ENCODE measurements at places on chromosomes 2 and 18.

DNA sequence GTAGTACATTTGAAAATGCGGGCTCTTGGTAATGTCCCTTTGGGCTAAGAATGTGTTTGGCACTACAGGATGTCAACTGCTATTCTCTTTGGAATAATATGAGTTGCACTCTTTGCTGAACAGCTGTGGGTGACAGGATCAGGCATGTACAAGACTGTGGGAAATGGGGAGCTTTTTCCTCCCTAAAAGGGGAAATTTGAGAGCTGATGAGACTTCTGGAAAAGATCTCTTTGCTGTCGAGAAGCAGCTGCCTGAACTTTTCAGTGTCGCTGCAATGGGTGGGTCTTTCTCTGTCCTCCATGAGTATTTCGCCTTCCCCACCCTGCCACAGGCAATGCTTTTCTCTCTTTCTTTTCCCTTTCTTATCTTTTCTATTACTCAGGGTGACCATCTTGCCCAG is 762.2 kb upstream of the GCFC2 start:
- no peak for DNase-seq

DNA sequence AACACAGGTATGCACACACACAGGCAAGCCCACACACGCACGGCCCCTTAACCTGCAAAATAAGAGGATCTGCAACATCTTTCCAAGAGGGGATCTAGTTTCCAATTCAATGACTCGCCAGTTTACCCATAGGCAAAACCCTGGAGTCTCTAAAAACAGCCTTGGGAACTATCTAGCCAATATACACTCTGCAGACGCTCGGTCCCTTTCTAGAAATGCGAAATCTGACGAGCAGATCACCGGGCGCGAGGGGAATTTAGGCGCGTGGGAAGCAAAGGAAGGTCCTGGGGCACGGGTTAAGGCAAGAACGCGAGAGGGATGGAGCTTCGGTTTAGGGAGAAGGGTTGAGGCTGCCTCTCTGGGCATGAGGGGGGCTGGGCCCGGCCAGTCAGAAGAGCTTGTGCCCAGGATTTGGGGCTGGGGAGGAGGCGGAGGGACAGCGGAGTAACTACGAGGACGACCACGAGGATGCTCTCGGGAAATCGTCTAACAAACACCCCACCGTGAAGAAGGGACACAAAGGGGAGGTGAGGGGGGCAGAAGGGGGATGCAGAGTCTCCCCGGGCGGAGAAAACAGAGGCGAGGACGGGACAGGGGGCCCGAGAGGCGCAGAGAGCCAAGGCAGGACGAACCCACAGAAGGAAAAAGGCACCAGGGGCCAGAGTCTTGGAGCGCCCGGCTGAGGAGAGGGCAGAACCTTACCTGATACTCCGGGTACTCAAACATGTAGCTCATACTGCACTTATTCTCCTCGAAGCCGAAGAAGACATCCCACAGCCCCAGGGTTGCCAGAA is 542 bp downstream of the PGAP1 start:
- peak; percentile 19 for DNase-seq

GRCh38 chr2:39256040-39256439 is 12.3 kb upstream of the CDKL4 start:
- DNase-seq: no peak

GRCh38 chr2:215881582-215881981 is 131.8 kb downstream of the MREG start:
- peak; percentile 73 for DNase-seq

- peak; percentile 62 for DNase-seq
Observed at GRCh38 chr2:128562471-128563347, 244.0 kb upstream of the HS6ST1 start.

- DNase-seq: no peak
Observed at GRCh38 chr2:15145046-15145817, 415.9 kb downstream of the NBAS start.

- DNase-seq: no peak
Observed at GRCh38 chr2:232137356-232138147, 176.0 kb downstream of the DIS3L2 start.

GRCh38 chr18:56245866-56246580 is 392.4 kb downstream of the TXNL1 start:
- peak; percentile 62 for DNase-seq

- peak; percentile 49 for DNase-seq
Observed at GRCh38 chr2:101012706-101013181, 10.7 kb downstream of the RPL31 start.

GRCh38 chr2:26325851-26326250 is 20.1 kb upstream of the SELENOI start:
- peak; percentile 25 for DNase-seq

- no peak for DNase-seq
Observed at GRCh38 chr2:119197126-119197405, 26.6 kb upstream of the STEAP3 start.

DNA sequence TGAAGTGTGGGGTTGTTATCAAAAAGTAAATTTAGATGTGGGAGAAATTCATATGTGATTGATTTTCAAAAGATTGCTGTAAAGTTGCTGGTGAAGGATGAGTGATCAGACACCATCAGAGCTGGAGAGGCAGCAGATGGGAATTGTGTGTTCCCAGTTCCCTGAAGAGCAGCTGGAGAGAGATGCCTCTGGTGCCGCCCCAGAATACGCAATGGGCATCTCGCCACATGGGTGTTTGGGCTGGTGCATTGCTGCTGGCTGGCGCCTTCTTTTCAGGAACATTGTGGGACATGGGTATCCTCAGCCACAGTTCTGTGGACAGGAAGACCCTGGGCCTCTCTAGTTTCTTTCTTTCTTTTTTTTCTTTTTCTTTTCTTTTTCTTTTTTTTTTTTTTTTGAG is 11.9 kb downstream of the ATG4B start:
- no peak for DNase-seq

DNA sequence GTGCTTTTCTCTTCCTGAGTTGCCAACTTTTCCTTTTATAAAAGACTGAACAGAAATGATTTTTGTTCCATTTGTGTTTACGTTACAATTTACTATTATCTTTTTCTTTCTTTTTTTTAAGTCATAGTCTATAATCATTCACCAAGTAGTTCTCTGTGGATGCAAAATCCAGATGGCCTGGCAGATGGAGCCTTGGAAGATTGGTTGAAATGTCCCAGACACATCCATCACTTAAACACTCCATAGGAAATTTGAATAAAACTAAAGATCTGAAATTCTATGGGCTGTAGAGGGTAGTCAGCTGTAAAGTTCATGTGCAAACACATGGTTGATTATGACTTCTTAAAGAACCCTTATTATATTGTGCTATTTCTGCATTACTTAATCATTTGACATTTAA is 164.8 kb upstream of the DOCK10 start:
- DNase-seq: no peak

DNA sequence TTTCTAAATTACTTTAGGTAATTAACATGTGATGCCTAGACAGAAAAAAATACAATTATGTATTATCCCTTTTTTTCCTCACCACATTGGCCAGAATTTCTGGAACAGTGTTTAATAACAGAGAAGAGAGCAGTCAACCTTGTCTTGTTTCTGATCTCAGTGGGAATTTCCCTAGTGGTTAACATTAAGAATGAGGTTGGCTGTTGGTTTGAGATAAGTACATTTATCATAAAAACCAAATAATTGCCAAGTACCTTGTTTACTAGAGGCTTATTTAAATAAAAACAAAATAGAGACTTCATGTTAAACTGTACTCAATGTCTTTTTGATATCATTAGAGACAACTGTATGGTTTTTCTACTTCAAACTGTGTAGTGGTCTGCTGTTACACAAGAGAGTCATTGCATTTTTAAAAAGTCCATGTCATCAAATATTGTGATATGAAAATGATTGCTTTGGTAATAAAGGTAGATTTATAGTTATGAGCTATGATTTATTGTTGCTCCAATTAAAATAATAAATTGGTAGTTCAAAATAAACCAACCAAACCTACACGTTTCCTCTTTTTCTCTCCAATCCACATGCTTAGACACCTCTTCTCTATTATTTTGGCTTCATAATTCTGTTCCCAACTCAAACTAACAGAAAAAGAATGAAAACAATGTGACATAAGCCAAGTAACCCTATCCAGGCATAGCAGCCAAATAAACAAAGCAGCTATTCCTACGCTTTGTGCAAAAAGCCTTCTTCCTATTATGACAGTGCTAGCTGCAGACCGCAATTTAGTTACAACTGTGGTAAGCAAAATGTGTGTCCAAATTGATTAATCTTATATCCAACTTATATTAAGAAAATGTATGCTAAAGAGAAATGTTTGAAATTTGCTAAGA is 20.9 kb upstream of the TANK start:
- no peak for DNase-seq

GRCh38 chr2:224915136-224915535 is 127.1 kb downstream of the DOCK10 start:
- no peak for DNase-seq

DNA sequence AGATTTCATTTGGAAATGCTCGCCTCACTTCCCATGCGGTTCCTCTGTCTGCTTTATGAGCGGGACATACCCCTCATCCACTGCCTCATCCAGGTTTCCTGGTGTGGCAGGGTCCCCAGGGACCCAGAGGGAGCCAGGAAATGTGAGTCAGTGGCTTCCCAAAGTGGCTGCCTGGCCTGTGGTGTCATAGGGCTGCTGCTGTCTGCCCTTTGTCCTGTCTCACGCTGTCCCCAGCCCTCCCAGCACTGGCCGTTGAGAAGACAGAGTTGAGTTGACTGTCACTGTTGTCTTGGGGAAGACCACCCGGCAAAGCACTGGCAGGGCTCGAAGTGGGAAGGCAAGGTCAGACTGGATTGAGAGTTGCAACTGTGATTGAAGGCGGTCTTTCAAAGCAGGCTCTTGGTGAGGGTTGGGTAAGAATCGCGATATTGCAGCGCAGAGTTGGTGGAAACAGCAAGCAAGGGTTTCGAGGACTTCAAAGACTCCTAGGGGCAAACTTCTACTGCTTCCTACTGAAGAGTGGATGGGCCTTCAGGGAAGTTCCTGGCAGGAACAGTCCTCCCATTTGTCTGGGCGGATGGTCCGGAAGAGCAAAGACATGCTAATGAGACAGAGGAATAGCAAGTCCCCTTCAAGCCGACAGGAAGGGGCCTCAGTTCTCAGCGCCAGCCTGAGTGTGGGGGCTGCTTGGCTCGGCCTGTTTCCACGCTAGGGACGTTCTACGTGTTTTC is 33.9 kb downstream of the RAB31 start:
- DNase-seq: peak; percentile 53

DNA sequence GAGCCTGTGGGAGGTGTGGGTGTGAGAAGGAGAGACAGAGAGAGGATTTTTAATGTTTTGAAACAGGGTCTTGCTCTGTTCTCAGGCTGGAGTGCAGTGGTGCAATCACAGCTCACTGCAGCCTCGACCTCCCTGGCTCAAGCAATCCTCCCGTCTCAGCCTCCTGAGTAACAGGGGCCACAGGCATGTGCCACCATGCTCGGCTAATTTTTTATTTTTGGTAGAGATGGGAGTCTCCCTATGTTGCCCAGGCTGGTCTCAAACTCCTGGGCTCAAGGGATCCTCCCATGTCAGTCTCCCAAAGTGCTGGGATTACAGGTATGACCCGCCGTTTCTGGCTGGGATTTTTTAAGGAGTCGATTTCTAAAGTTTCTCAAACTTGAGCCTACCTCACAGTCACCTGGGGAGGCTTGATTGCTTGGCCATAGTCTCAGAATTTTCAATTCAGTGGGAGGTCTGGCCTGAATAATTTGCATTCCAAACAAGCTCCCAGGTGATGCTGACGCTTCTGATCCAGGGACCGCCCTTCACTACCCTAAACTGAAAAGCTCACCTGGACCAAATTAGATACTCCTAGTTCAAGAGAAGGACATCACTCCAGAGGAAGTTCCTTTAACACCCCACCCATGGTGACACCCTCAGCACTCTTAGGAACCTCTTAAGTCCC is 70.8 kb upstream of the SLC1A4 start:
- DNase-seq: no peak

DNA sequence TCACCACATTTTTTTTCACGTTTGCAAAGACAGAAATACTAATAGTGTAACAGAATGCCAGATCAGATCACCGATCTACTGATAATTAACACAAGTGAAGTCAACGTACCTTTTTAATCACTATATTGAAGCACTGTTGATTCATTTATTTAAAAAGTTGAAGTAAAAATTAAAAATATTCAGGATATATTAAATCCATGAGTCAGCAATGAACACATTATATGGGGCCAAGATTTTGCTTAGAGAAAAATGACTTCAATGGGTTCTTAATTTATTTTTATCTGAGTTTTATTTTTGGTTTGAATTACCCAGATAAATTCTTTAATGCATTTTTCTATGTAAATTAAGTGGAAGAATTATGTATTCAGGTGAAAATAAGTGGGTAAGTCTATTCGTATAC is 14.2 kb downstream of the SPHKAP start:
- no peak for DNase-seq

DNA sequence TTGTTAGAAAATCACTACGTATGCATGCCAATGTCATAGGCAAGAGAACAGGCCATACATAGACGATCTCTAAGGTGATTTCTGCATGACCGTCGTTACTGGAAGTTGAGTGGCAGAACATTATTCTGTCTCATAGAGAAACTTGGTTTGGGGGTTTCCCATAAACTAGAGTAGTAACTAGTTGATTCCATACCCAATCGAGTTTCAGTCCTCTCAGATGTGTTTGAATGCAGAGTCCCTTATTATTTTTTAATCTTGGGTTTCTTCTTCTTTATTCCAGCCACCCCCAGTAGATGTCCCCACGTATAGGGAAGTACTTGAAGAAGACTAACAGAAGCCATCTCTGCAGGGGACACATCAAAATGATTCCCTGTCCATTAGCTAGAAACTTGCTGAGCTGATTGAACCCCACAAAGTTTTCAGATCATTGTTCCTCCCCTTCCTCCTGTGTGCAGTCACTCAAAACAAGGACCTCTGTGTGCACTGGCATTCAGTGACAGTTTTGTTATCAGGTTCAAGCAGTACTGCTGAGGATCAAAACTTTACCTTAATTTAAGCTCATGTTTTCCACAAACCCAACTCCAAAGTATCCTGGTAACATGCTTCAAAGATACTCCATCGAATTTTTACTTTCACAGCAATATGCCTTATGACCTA is 68.4 kb upstream of the CDCA7 start:
- no peak for DNase-seq

DNA sequence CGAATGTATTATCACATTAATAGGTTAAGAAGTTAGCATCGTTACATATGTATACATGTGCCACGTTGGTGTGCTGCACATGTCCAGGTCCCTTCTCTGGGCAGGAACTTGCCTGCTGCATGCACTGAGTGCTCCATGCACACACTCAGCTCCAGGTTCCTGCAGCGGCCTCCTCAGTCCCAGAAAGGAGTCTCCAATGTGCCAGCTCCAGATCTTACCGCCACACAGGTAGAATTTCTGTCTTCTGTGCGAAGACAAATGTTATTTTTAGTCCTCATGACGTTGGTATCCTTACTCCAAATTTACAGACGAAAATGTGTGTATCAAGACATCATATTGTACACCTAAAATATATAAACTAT is 127.1 kb downstream of the GALR1 start:
- DNase-seq: no peak

GRCh38 chr2:54106631-54107454 is 8.6 kb upstream of the ACYP2 start:
- peak; percentile 49 for DNase-seq

DNA sequence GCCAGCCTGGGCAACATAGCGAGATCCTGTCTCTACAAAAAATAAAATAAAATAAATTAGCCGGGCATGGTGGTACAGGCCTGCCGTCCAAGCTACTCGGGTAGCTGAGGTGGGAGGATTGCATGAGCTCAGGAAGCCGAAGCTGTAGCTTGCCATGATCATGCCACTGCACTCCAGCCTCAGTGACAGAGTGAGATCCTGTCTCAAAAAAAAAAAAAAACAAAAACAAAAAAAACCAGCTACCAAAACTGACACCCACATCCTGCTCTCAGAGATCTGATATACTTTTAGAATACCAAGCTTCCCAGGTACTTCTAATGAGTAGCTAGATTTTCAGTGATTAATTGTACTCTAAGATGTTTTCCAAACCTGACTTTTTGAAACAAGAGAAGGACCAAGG is 74.0 kb downstream of the TTC27 start:
- DNase-seq: no peak

Data from fibroblast of upper back skin (primary cell).